ENCODE measurements at places on chromosomes 7 and 10. TPM values are rescaled to one million over a fixed set of nuclear protein-coding genes. Genes with fewer than 3 reads are reported as not detected.

Gene NUTM2E
- 0.53 TPM for total RNA-seq

Gene ARMH3
- total RNA-seq: 12.6 TPM

Gene IL2RA
- not detected for total RNA-seq

Gene SCRN1
- 50.4 TPM for total RNA-seq

Gene SPDYE3
- not detected for total RNA-seq

Gene MALRD1
- not detected for total RNA-seq

Gene PTER
- total RNA-seq: 12.7 TPM
